ENCODE measurements at places on chromosomes 7 and 10. TPM values are rescaled to one million over a fixed set of nuclear protein-coding genes. Genes with fewer than 3 reads are reported as not detected.

DNA sequence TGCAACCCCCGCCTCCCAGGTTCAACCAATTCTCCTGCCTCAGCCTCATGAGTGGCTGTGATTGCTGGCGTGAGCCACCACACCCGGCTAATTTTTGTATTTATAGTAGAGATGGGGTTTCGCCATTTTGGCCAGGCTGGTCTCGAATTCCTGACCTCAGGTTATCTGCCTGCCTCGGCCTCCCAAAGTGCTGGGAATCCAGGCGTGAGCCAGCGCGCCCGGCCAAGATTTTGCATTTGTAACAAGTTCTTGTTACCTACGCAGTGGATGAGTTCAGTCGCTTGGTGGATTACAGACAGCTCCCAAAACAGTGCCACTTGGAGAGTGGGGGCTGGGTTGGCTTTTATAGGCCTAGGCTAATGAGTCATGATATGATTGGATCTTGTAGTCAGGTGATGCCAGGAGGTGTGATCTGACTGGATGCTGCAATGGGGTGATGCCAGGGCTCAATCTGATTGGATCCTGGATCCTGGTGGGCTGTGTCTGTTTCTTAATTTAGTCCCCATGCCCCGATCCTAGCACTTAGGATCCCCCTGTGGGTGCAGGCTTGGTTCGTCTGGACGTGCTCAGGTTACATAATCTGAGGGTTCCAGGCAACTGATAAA, 20.3 kb downstream of the SBDS start:
- no peaks in the 10 kb centered on the region for H3K4me1 ChIP-seq
- no peaks in the 10 kb centered on the region for H3K27me3 ChIP-seq
- H3K27ac ChIP-seq: no peak overlapping the region
- DNase-seq: no peak
- H3K4me3 ChIP-seq: no peak overlapping the region

DNA sequence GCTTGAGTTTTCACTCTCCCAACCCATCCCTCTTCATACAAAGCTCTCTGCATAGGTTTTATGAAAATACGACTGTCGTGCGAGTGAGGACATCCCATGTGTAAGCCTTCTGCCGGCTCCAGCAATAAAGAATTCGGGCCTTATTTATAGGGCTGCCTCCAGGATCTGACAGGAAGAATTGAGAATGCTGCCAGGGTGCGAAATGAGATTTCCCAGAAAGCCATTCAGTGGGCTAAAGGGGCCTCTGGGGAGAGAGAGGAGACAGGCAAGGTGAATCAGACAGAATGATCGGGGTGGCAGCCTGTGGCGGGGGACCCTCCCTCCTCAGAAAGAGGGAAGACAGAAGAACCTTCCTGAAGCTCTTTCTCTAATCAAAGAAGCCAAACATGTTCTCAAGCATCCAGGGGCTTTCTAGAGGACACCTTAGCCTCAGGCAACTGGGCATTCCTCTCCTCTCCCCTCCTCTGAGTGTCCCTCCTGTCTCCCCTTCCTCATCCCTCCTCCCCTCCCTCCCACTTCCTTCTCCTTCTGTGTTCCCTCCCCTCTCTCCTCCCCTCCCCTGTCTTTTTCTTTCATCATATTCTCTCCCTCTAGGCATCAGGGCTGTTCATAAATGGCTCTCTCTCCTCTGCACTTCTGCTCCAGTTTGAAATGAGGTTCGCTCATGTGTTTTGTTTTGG, 410.9 kb downstream of the TYW1 start:
- H3K36me3 ChIP-seq: no peaks in the 10 kb centered on the region
- no peaks in the 10 kb centered on the region for H3K27me3 ChIP-seq
- H3K4me1 ChIP-seq: no peaks in the 10 kb centered on the region

DNA sequence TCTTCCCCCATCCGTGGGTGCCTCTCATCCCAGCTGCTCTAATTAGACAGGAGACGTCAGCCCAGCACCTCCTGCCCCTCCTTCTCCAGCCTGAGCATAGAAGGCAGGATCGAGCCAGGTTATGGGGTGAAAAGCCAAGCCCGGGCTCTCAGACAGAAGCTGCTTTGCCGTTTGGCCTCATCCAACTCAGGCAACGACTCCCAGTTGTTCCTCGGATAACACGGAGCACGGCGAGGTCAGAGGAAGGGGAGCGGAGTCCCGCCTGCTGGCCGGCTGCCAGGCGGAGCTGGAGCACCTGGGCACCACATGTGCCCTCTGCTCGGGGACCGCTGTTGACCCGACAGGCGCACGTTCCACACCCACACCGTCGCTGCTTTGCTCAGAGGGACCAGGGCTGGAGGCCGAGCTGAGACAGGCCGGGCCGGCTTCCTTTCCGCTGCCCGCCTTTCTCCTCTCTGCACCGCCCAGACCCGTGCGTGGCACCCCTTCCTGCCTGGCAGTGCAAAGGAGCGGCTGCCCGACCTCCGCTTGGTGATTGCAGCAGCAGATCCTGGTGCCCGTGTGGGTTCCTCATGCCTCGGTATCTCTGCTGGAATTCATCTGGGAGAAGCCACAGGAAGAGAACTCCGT, 21.6 kb upstream of the UNCX start:
- no peaks in the 10 kb centered on the region for H3K36me3 ChIP-seq
- H3K27ac ChIP-seq: no peak overlapping the region
- no peak for DNase-seq
- H3K4me3 ChIP-seq: peak overlapping the region; percentile 41
- H3K27me3 ChIP-seq: no peaks in the 10 kb centered on the region
- no peaks in the 10 kb centered on the region for H3K4me1 ChIP-seq

DNA sequence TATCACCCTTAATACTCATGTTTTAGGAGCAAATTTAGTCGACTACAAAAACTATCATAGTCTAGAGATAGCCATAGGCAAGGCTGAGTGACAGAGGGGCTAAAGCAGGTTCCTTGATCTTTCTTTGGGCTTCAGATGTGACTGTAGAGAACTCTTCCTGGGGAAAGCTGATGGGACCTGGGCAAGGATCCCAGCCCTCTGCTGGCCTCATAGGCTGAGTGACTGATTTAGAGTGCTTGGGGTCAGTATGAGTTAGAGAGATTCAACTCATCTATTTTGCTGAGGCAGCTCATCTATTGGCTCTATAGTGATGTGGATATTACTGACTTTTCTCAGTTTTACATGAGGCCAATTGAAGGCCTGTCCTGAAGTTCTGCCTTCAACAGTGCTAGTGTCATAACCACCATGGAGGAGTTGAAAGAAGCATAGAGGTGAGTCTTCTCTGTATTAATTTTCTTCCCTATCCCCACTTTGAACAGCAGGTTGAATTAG, 81.6 kb downstream of the SAMD9 start:
- H3K27me3 ChIP-seq: no peaks in the 10 kb centered on the region
- H3K4me1 ChIP-seq: no peaks in the 10 kb centered on the region
- DNase-seq: no peak
- H3K4me3 ChIP-seq: no peak overlapping the region

DNA sequence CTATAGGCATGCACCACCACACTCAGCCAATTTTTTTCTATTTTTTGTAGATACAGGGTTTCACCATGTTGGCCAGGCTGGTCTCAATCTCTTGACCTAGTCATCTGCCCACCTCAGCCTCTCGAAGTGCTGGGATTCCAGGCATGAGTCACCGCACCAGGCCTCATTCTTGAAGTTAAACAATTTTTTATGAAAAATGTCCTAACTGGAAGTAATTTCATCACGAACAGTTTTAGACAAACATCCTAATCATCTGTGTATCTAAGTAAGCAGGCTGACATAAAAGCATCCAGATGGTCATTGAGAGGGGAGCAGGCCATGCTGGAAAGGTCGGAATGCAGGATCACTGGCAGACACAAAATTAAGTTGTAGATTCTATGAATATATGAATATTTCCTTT, 269.1 kb downstream of the ZMYND11 start:
- no peak for DNase-seq
- H3K4me3 ChIP-seq: no peak overlapping the region
- H3K27ac ChIP-seq: no peak overlapping the region
- H3K4me1 ChIP-seq: no peaks in the 10 kb centered on the region
- no peaks in the 10 kb centered on the region for H3K27me3 ChIP-seq

DNA sequence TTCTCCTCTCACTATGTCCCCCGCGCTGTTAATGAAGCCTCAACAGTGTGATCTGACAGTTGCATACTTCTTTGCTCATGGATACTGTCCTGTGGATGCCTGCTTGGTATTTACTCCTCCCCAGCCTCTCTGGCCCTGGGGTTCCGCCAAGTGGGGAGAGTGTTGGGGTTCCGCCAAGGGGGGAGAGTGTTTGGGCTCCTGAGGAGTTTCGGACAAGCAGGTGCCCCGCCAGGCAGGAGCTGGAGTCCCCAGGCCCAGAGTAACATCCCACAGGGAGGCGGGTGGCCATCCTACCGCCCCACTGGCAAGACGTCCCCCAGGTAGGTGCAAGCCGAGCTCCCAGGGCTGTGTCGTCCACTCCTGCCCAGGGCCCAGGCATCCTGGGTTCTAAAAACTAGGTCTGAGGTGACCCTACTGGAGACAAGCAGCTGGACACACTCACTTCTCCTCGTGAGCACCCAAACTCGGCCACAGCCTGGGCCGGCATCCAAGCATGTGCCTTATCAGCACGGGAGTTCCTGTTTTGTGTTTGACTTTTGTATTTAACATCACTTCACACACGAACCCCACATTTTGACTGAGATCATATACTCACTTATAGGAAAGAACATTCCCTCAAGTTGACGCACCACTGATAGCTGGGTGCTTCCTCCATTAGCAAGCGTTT, 34.2 kb downstream of the CAMK2B start:
- H3K4me3 ChIP-seq: no peak overlapping the region
- no peak overlapping the region for H3K27ac ChIP-seq
- H3K36me3 ChIP-seq: no peaks in the 10 kb centered on the region
- no peaks in the 10 kb centered on the region for H3K4me1 ChIP-seq
- DNase-seq: peak; percentile 46

- no peak overlapping the region for H3K27ac ChIP-seq
- no peak overlapping the region for H3K4me3 ChIP-seq
- no peak for DNase-seq
- H3K4me1 ChIP-seq: no peaks in the 10 kb centered on the region
Measured at GRCh38 chr7:47233996-47234395, 347.9 kb downstream of the TNS3 start.

- no peaks in the 10 kb centered on the region for H3K36me3 ChIP-seq
- H3K4me1 ChIP-seq: no peaks in the 10 kb centered on the region
- DNase-seq: no peak
- H3K27ac ChIP-seq: no peak overlapping the region
Measured at GRCh38 chr7:31602041-31602625, 84.9 kb upstream of the PPP1R17 start.

DNA sequence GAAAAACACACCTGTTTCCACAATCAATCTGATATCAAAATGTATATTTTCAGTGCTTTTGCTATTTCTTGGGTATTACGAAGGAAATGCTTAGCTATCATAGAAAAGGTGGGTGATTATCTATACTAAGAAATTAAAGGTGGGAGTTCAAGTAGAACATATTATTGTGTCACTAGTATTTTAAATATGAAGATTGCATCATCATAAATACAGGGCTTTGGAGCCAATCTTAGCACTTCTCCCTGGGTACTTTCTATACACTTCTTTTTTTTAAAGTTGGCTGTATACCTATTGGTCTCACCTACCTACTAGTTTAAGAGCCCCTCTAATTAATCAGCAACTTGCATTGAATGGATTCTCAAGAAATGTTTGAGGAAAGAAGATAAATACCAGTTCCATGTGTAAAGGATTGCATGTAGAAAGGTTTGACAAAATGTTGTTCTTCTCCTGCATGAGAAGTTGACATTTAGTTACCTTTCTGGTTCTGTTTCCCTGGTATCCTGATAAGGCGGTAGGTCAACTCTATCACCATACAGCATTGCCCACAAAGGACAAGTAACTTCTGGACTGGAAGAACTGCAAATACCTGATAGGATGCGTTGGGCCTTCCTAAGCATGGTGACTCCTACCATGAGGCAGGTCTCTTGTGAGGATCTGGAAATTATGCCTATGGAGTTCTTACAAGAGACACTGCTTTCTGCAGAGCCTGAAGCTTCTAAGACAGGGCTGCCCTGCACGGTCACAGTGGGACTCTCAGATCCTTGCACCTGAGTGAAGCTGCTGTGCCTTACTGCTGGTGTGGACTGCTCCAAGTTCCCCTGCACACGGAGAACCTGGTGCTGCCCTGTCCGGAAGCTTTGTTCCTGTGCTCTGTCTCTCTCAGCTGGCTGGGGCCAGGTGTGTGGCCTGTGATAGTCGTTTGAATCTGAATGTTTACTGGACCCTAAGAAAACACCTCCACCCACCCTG, 32.1 kb upstream of the PDSS1 start:
- H3K27ac ChIP-seq: no peak overlapping the region
- no peaks in the 10 kb centered on the region for H3K27me3 ChIP-seq
- no peak overlapping the region for H3K4me3 ChIP-seq
- no peaks in the 10 kb centered on the region for H3K36me3 ChIP-seq
- H3K4me1 ChIP-seq: no peaks in the 10 kb centered on the region

- H3K27ac ChIP-seq: no peak overlapping the region
- H3K4me3 ChIP-seq: no peak overlapping the region
- H3K27me3 ChIP-seq: no peaks in the 10 kb centered on the region
- H3K4me1 ChIP-seq: no peaks in the 10 kb centered on the region
- no peaks in the 10 kb centered on the region for H3K36me3 ChIP-seq
Measured at GRCh38 chr7:117219485-117219884, 103.4 kb downstream of the WNT2 start.

DNA sequence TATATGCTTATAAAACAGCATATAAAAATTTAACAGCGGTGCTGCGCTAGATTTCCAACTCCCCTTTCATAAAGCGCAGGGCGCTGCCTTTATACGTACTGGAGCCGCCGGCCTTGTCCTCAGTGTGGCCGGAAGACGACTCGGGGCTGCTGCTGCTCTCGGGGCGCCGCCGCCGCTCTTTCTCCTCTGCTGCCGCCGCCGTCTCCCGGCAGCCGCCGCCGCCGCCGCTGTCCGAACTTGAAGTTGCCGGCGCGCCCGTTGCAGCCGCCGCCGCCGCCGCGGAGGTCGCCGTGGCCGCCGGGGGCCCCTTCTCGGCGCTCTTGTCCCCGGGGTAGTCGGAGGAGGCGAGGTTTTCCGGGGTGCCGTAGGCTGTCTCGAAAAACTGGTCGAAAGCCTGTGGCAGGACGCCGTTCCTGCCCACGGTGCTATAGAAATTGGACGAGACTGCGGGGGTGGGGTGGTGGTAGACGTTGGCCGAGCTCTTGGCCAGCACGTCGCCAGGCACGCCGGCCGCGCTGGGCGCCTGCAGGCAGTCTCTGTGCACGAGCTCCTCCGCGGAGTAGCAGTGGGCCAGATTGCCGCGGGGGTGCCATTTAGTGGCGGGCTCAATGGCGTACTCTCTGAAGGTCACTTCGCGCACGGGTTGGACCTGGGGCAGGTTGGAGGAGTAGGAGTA, 557 bp downstream of the HOXA11 start:
- no peaks in the 10 kb centered on the region for H3K36me3 ChIP-seq
- DNase-seq: no peak
- H3K4me3 ChIP-seq: peak overlapping the region; percentile 55
- peaks cover 97% of the 10 kb centered on the region for H3K27me3 ChIP-seq
- H3K27ac ChIP-seq: no peak overlapping the region

DNA sequence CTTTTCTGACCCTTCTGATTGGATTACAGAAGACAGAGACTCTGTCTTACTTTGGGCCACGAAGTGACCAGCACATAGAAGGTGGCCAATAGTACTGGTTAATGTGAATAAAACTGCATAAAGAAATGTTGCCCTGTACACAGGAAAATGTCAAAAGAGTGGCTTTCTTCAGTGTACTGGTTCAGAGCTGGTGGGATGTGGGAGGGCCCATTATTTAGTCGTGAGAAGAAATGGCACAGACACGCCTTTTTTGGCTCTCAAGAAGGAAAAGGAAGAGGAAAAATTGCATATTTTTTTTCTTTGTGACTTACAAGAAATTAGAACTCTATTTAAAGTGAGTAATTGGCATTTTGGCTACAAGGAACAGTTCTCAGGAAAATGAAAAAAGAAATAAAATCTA, 129.7 kb downstream of the DGKI start:
- no peak overlapping the region for H3K27ac ChIP-seq
- H3K4me3 ChIP-seq: no peak overlapping the region

Gene ANKRD61
- total RNA-seq: not detected

Gene IQUB
- 8.2 TPM for total RNA-seq

Gene MSMB
- not detected for total RNA-seq
